Stimulated activated CD8-positive, alpha-beta memory T cell treated with anti-CD3 and anti-CD28 coated beads, Interleukin-12 subunit alpha, Interleukin-12 subunit beta, amount 100 ng/mL, for 4 hours (primary cell): ENCODE measurements at places on chromosomes 13 and 19.

DNA sequence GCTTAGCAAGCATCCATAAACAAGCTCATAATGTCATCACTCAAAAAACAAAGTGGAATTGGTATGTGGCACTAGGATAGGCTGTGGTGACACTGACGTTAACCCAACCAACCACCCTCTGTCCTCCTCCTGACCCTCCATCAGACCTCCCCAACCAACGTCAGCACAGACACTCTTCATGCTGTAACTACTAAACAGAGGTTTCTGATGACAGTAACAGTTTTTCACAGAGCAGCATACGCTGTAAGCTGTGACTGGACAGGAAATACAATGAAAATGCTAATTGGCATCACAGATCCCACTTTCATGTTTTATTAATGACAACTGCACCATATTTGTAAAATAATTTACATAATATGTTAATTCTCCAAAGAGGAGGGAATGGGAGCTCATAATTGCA lies 238.0 kb downstream of the IRS2 start:
- no peak for DNase-seq

GRCh38 chr13:76937281-76937820 lies 11.0 kb upstream of the ACOD1 start:
- DNase-seq, result no peak

- no peak for DNase-seq
Observed at GRCh38 chr19:20926796-20927195, 3.7 kb downstream of the ZNF85 start.

GRCh38 chr13:110183910-110184309 lies 123.0 kb downstream of the COL4A1 start:
- DNase-seq, result no peak

GRCh38 chr13:51923983-51924539 lies 62.3 kb downstream of the CCDC70 start:
- no peak for DNase-seq

- DNase-seq, result no peak
Observed at GRCh38 chr19:39252458-39252857, 3.8 kb upstream of the IFNL4 start.

DNA sequence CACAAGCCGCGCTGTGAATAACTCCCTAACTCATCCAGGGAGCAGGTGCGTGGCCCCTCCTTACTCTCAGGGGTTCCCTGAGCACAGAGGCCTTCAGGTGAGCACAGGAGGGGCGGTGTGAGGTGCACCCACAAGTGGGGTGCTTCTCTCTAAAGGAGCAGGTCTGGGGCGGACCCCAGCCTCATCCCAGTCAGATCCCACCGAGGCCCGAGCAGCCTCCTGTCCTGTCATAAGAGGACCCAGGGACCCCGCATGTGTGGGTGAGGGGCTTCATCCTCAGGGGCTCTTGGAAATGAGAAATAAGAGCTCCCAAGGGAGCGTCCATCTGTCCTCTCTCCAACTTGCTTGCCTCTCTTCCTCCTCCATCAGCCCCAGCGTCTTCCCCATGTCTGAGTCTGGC lies 3.0 kb upstream of the LILRA5 start:
- DNase-seq, result no peak

GRCh38 chr19:4044990-4045465 lies 21.7 kb downstream of the ZBTB7A start:
- no peak for DNase-seq

DNA sequence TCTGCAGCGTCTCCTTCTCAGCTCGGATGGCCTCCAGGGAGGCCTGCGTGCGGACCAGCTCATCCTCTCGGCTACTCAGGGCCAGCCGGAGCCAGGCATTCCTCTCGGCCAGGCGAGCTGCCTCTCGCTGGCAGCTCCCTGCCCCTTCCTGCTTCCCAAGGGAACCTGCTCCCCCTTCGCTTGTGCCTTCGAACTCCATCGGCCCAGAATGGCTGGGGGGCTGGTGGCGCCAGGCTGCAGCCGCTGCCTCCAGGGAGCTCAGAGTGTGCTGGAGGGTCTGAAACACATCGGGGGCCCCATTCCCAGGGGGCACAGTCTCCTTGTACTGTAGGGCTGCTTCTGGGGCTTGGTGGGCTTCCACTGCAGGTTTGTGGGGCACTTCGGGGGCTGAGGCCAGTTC lies 2.0 kb downstream of the USHBP1 start:
- DNase-seq, result no peak

- DNase-seq, result no peak
Observed at GRCh38 chr13:109785892-109786450, 412 bp downstream of the IRS2 start.

DNA sequence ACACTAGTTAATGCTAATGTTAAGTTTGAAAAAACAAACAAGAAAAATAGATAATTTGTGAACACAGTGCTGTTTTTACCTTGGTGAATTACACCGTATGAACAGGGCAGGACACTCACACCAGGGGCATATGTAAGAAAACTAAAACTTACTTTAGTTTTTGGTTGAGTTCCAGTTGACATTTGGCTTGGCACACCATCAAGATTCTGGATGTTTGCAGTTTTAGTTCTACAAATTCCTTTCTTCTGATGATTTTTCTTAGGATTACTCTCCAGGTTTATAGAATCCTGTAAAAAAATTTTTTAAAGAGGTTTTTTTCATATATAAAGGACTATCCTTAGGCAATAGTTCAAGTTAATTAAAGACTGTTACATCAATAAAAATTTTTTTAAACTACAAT lies 238.5 kb upstream of the STARD13 start:
- DNase-seq, result no peak

GRCh38 chr13:39107561-39107960 lies 69.3 kb downstream of the NHLRC3 start:
- DNase-seq, result no peak

DNA sequence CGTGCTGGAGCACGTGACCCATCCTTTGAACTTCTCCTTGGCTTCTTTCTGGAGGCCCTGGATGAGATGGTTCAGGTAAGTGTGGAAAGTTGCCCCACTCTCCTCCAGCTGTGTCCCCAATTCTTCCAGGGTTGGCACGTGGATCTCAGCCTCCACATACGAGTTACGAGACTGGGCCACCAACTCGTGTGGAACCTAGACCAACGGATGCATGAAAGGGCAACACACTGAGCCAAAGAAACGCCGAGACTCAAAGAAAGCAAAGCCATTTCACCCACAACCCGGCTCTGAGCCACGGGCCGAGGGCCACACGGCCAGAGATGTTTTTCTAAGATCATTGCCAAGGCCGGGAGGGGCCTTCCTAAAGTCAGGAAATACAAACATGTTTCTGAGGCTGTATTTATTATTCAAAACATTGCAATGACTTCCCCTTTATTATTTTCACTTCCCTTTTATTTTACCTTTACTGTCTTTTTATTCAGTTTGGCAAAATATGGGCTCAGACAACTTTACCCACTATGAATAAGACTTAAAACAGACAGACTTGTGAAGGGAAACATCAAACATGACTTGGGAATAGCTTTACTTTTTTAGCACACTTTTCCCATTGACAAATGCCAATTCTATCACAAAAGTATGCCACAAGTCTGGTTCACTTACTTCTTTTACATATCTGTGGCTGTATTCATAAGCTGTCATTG lies 94.6 kb downstream of the KL start:
- no peak for DNase-seq

- no peak for DNase-seq
Observed at GRCh38 chr13:95896301-95896700, 156.9 kb downstream of the UGGT2 start.

DNA sequence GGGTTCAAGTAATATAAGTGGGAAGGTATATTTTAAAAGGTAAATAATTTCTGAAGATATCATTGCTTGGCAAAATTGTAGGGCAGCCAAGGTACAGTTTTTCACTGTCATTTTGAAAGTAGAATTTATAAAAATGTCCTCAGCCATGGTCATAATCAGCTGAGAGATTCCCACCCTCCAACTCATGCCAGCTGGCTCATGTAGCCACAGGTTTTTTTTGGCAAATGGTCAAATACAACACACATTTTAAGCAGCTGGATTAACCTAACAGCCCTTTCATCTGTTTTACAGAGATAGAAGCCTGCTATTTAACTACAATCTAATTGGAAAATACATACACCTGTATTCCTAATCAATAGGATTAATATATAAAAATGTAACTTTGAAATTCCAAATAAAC lies 619.2 kb upstream of the SGCG start:
- DNase-seq, result no peak

DNA sequence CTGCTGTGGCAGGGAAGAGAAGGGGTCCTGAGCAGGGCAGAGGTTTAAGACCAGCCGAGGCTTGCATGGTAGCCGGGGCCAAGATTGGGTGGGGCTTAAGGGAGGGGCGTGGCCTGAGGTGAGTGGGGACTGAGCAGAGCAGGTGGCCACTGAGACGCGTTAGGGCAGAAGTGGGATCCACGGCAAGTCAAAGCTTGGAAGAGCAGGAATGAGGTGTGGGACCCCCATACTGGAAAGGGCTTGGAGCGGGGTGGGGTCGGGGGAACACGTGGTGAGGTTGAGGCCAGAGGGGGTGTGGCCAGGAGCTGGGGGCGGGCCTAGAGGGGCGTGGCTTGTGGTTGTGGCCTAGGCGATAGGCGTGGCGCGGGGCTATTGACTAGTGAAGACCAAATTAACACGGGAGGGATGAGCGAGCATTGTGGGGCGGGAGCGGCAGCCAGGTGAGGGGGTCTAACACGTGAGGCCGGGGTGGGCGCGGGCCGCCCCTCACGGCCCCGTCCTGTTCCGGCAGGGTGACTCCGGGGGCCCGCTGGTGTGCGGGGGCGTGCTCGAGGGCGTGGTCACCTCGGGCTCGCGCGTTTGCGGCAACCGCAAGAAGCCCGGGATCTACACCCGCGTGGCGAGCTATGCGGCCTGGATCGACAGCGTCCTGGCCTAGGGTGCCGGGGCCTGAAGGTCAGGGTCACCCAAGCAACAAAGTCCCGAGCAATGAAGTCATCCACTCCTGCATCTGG lies 3.3 kb downstream of the CFD start:
- DNase-seq, result peak; percentile 49

DNA sequence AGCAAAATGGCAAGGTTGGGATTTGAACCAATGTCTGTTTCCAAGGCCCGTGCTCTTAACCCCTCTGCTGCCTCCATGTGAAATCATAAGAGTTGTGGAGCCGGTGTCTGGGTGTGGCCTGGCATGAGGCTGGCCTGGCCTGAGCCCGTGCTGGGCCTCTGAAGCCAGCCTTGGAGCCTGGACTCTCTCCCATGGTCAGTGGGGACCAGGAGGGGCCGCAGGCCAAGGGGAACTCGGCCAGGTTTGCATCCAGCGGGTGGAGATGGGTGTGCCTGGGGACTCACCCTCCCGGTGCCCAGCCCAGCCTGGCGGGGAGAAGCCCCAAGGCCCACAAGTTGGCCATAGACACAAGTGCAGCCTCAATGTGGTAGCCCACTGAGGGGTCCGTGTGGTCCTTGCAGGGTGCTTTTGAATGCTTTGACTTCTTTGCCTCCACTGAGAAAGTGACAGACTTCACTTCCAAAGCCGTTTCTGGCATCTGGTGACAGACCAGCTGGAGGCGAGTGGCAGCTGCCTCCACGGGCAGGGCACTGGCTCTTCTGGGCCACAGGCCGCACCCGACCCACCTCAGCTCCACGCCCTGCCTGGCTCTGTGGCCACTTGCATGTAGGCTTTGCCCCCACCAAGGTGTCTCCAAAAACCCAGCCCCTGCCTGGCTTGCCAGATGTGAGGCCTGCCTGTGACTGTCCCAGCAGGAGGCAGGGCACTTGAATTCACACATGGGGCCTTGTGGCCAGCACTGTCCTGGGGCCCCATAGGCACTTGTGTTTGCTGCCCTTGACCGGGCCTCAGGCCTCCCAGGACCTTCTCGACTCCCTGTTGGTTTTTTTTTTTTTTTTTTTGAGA lies 26.2 kb upstream of the NCCRP1 start:
- no peak for DNase-seq

- peak; percentile 32 for DNase-seq
Observed at GRCh38 chr19:3210347-3211017, 14.0 kb upstream of the CELF5 start.

GRCh38 chr19:49020931-49021895 lies 2.9 kb downstream of the CGB3 start:
- no peak for DNase-seq

DNA sequence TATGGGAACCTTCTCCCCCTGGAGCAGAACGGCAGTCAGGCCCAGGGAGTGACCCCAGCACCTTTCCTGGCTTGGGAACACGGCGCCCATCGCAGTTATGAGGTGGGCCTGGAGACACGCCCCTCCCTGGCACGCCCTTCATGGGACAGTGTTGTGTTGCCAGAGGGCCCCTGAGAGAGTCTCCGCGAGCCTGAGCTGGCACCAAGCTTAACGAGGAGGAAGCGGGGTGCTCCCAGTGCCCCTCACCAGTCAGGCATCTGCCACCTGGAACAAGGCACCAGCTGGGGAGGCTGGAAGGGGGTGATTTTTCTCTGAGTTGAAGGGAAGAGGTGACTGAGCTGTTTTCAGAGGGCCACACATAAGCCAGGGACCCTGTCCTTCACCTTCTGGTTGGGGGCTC lies 180.6 kb downstream of the KDM4B start:
- no peak for DNase-seq

GRCh38 chr13:42409075-42409474 lies 137.1 kb downstream of the AKAP11 start:
- DNase-seq, result no peak

DNA sequence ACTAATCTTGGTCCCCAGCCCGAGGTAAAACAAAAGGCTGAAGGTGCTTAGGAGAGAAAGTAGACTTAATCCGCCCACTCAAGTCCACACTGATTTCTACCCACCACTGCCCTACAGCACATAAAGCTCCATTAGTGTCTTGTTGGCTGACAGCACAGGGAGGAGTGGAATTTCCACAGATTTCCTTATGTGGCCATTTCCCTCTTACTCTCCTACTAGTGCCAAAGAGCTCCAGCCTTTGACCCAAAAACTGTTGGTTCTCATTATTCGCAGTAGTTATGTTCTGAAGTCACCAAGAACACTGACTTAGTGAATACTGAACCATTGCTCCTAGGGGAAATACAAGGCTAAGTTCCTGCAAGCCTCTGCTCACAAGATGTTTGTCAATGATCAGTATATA lies 61.2 kb downstream of the RAB20 start:
- no peak for DNase-seq
